Esophagus squamous epithelium (tissue), 5 donors: ENCODE measurements at places on chromosomes 7 and 10.

DNA sequence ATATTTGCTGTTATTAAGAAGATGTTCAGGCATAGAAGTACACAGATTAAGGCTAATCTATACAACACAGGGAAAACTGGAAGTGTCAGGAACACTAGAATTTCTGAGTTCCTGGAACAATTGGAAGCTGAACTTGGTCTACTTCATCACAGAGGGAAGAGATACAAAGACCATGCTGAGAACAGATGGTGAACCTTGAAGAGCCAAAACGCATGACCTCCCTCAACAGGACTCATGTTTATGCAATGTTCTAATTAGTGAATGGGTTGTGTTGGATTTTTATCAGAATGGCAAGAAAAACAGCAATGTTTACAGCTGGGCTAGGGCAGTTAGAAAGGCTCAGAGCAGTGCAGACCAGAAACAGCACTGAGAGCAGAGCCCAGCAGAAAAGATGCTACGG is 94.9 kb downstream of the SFMBT2 start:
- no peak for DNase-seq
- peaks cover 3% of the 10 kb centered on the region for H3K4me1 ChIP-seq
- no peaks in the 10 kb centered on the region for H3K36me3 ChIP-seq
- no peak overlapping the region for H3K27ac ChIP-seq
- H3K27me3 ChIP-seq, result no peaks in the 10 kb centered on the region

GRCh38 chr10:120400601-120401000 is 56.4 kb upstream of the PLPP4 start:
- no peaks in the 10 kb centered on the region for H3K27me3 ChIP-seq
- no peak for DNase-seq
- H3K36me3 ChIP-seq, result no peaks in the 10 kb centered on the region
- peaks cover 6% of the 10 kb centered on the region for H3K4me1 ChIP-seq
- H3K4me3 ChIP-seq, result no peak overlapping the region

GRCh38 chr7:75640201-75640600 is 98.5 kb downstream of the HIP1 start:
- no peak overlapping the region for H3K4me3 ChIP-seq
- peaks cover 15% of the 10 kb centered on the region for H3K4me1 ChIP-seq
- H3K27ac ChIP-seq, result peak overlapping the region; percentile 83
- no peaks in the 10 kb centered on the region for H3K27me3 ChIP-seq

- H3K36me3 ChIP-seq, result no peaks in the 10 kb centered on the region
- peak overlapping the region; percentile 61 for H3K27ac ChIP-seq
- no peak for DNase-seq
- H3K4me3 ChIP-seq, result no peak overlapping the region
Observed at GRCh38 chr10:119197921-119198320, 9.4 kb upstream of the GRK5 start.

DNA sequence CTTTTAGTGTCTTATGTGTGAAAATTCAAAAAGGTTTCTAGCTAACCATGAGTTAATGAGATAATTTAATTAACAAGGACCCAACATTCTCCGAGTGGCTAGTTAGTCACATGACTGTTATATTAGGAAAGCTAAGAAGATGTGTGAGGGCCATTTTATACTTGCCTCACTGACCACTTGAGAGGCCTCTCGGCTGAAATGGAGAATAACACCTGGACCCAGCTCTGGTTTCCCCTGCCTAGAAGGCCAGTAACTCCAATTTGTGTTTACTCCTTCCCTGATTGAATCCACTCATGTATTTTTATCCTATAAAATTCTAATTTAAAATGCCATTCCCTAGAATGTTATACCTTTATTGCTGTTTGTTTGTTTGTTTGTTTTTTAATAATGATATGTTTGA is 1091.2 kb downstream of the KCNMA1 start:
- no peak for DNase-seq
- no peaks in the 10 kb centered on the region for H3K36me3 ChIP-seq
- H3K4me1 ChIP-seq, result peaks cover 21% of the 10 kb centered on the region
- H3K27ac ChIP-seq, result no peak overlapping the region

DNA sequence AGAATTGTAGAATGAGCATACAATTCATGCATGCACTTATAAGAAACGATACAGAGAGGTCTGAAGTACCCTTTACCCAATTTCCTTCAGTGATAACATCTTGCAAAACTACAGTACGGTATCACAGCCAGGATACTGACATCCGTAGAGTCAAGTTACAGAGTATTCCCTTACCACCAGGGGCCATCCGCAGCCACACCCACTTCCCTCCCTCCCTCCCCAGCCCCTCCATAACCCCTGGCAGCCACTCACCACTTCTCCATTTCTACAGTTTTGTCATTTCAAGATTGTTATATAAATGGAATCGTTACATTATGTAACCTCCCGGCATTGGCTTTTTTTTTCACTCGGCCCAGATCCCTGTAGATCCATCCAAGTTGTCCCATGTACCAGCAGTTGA is 113.6 kb upstream of the RET start:
- DNase-seq, result no peak
- no peak overlapping the region for H3K27ac ChIP-seq
- H3K27me3 ChIP-seq, result no peaks in the 10 kb centered on the region
- no peaks in the 10 kb centered on the region for H3K36me3 ChIP-seq
- no peak overlapping the region for H3K4me3 ChIP-seq
- no peaks in the 10 kb centered on the region for H3K4me1 ChIP-seq

GRCh38 chr10:132460691-132461090 is 63.7 kb downstream of the PWWP2B start:
- H3K4me3 ChIP-seq, result no peak overlapping the region
- H3K27ac ChIP-seq, result no peak overlapping the region
- H3K27me3 ChIP-seq, result peaks cover 25% of the 10 kb centered on the region
- no peak for DNase-seq

GRCh38 chr7:123749537-123749857 is 694 bp upstream of the WASL start:
- no peaks in the 10 kb centered on the region for H3K36me3 ChIP-seq
- H3K4me3 ChIP-seq, result peak overlapping the region; percentile 91
- DNase-seq, result no peak
- peak overlapping the region; percentile 99 for H3K27ac ChIP-seq

- no peaks in the 10 kb centered on the region for H3K4me1 ChIP-seq
- no peak overlapping the region for H3K27ac ChIP-seq
- no peak overlapping the region for H3K4me3 ChIP-seq
- DNase-seq, result no peak
Observed at GRCh38 chr7:80844916-80845315, 73.9 kb downstream of the SEMA3C start.

- H3K36me3 ChIP-seq, result no peaks in the 10 kb centered on the region
- no peak overlapping the region for H3K4me3 ChIP-seq
- no peaks in the 10 kb centered on the region for H3K27me3 ChIP-seq
- no peak overlapping the region for H3K27ac ChIP-seq
- DNase-seq, result no peak
Observed at GRCh38 chr7:101113836-101114235, 13.1 kb upstream of the SERPINE1 start.

GRCh38 chr7:72020311-72020710 is 391.8 kb downstream of the CALN1 start:
- no peaks in the 10 kb centered on the region for H3K36me3 ChIP-seq
- H3K4me1 ChIP-seq, result no peaks in the 10 kb centered on the region
- DNase-seq, result no peak
- no peak overlapping the region for H3K27ac ChIP-seq
- H3K27me3 ChIP-seq, result no peaks in the 10 kb centered on the region

GRCh38 chr10:117518246-117518645 is 24.3 kb upstream of the EMX2 start:
- no peaks in the 10 kb centered on the region for H3K4me1 ChIP-seq
- no peak overlapping the region for H3K27ac ChIP-seq
- DNase-seq, result no peak
- H3K36me3 ChIP-seq, result no peaks in the 10 kb centered on the region
- H3K27me3 ChIP-seq, result no peaks in the 10 kb centered on the region

DNA sequence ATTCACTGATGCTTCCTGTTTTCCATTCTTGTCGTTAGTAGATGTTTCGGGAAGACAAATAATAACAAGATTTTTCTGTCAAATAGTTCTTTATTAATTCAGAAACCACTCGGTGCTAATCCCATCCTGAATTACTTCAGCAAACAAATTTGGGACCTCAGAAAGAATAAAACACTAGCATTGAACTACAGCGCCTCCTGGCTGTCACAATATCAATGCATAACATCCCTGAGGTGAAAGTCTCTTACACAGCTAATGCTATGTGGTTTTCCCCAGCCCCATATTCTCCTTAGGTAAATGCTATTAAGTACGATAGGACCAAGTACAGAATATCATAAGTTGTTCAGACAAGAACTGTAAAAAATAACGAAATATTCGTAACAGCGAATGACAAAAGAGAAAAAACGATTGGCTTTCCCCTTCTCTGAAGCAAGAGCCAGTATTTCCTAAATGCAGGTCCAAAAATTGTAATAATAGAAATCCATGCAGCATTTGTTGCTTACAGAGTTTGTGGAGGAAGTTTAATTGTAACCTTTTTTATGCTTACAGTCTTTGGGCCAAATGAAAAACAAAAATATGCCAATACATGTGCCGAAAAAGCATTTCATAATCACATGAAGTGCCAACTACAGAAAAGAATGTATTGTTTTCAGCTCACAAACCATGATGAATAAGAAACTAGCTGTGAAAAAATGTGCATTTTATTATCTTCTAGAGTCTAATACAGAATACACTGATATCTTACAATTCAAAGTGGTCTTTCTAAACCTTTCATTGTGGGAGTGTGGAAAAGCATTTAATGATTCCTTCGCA is 47.3 kb downstream of the MYPN start:
- peaks cover 3% of the 10 kb centered on the region for H3K4me1 ChIP-seq
- H3K36me3 ChIP-seq, result no peaks in the 10 kb centered on the region
- H3K4me3 ChIP-seq, result no peak overlapping the region

DNA sequence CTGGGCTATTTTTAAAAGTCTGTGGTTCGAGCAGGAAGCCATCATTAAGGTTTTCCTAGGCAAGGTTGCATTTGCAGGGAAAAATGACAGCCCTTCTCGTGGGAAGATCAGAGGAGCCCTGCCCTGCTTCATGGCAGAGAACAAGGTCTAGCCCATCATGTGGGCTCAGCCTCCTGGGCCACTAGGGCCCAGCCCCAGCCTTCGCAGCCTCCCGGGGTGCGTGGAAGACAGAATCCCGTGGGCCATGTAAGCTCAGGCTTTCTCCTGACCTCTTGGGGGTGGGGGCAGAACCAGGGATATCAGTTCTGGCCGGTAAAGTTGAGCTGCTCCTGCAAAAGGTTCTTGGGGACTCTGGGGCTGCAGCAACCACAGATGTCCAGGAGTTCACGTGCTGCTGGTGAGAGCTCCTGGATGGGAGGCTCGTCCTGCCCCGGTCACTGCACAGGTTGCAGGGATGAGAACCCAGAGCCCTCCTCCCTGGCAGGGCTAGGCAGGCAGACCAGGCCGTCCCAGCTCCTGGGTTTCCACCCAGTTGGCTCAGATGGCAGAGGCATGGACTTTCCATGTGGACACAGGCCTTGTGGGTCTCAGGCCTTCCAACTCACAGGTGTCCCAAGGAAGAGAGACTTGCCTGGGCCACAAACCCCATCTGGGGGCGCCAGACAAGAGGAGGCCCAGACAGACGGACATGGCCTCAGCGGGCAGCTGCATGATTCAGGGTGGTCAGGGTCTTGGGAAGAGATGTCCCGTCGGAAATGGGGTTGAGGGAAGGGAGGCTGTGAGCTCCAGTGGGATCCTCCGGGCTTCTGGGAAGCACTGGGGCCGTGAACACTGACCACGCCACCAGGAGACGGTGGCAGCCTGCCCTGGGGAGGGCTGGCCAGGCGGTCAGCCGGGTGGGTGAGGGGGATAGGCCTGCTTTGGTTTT is 126.2 kb downstream of the NEURL1 start:
- DNase-seq, result no peak
- H3K4me1 ChIP-seq, result peaks cover 20% of the 10 kb centered on the region
- H3K4me3 ChIP-seq, result no peak overlapping the region
- H3K36me3 ChIP-seq, result peaks cover 100% of the 10 kb centered on the region
- peak overlapping the region; percentile 75 for H3K27ac ChIP-seq

DNA sequence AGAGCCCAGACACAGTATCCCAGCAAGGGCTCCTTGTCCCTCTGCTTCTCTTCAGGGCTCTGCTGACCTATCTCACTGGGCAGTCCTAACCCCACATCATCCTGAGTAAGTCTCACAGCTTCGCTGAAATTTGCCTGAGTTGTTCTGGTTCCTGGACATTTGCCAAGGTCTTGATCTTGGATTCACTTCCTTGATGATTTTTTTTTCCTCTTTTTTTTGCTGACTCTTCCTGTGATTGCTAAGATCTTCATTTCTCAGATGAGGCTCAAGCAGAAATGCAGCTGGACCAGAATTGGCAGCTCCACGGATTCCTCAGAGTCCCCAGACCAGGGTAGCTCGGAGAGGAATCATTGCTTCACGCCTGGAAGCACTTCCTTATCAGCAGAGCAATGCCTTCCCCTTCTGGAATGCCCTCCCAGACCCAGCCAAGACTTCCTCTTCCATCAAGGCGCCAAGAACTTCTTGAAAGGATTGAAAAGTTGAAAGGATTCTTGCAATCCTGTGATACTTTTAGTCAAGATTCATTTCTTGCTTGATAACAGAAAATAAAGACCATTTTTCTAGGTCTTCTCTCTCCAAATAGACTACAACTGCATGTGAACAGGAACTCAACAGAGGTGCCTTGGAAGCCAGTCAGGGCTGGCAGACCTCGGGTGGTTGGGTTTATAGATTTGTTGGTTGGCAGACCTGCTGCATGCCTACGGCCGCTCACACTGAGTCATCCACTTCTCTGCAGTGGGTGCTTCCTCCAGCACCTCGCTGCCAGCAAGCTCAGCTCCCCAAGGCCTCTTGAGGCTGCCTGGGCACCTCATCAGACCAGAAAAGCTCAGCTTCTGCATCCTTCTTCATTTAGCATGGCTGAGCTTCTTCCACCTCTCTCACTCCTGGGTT is 8.8 kb upstream of the AFAP1L2 start:
- peak overlapping the region; percentile 76 for H3K27ac ChIP-seq
- no peaks in the 10 kb centered on the region for H3K36me3 ChIP-seq
- no peak overlapping the region for H3K4me3 ChIP-seq
- DNase-seq, result no peak
- peaks cover 26% of the 10 kb centered on the region for H3K4me1 ChIP-seq
- H3K27me3 ChIP-seq, result no peaks in the 10 kb centered on the region

- no peaks in the 10 kb centered on the region for H3K36me3 ChIP-seq
- H3K4me1 ChIP-seq, result peaks cover 13% of the 10 kb centered on the region
- no peak overlapping the region for H3K27ac ChIP-seq
- no peak for DNase-seq
- H3K27me3 ChIP-seq, result no peaks in the 10 kb centered on the region
Observed at GRCh38 chr10:123786306-123786705, 105.3 kb downstream of the CPXM2 start.

- H3K27ac ChIP-seq, result peak overlapping the region; percentile 88
- H3K36me3 ChIP-seq, result no peaks in the 10 kb centered on the region
- no peak for DNase-seq
Observed at GRCh38 chr7:76364198-76364584, 5.4 kb upstream of the YWHAG start.

DNA sequence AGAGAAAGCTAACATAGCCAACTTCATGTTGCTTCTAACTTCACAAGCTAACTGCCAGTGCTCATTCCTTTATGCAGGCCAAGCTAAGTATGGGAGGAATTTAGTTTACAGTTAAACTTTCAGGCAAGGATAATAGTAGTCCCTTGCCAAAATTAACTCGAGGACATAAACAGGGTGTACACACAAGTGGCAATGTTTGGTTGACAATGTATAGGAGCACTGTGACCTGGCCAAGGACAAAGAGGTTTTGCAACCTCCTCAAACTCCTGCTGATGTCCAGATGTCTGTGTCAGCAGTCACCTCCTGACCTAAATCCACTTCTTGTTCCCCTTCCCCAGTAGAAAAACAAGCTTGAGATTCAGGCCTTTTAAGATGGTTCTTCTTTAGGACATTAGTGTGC is 494.6 kb upstream of the KLF6 start:
- H3K4me3 ChIP-seq, result no peak overlapping the region
- no peaks in the 10 kb centered on the region for H3K36me3 ChIP-seq
- peak overlapping the region; percentile 84 for H3K27ac ChIP-seq
- no peak for DNase-seq
- H3K4me1 ChIP-seq, result no peaks in the 10 kb centered on the region
- H3K27me3 ChIP-seq, result no peaks in the 10 kb centered on the region
